Natural killer cell (primary cell): ENCODE measurements at places on chromosomes 1 and 21. TPM values are rescaled to one million over a fixed set of nuclear protein-coding genes. Genes with fewer than 3 reads are reported as not detected.

- H3K27me3 ChIP-seq = no peaks in the 10 kb centered on the region
- DNase-seq = peak; percentile 58
- peak overlapping the region; percentile 67 for H3K27ac ChIP-seq
- H3K36me3 ChIP-seq = no peaks in the 10 kb centered on the region
- H3K4me3 ChIP-seq = peak overlapping the region; percentile 4
- peaks cover 29% of the 10 kb centered on the region for H3K4me1 ChIP-seq
These were observed 34.3 kb upstream of the CACYBP start for GRCh38 chr1:174965362-174966007.

DNA sequence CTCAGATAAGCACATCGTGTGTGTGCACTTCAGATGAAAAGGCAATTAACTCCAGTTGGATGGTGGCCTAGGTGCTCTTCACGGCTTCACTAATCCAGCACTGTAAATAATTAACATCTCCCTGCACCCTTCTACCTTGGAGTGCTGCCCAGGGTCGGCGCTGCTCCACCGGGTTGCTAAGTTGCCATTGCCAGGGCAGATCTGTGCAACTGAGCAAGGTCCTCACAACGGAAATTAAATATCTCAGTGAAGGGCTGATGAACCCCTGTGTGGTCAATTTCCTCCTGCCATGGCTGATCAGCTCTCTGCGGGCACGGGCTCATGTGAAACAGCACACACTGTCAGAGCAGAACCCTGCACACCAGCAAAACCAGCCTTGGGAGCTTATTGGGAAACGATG, 63.2 kb downstream of the SYDE2 start:
- H3K36me3 ChIP-seq = no peaks in the 10 kb centered on the region
- no peak for DNase-seq
- H3K4me3 ChIP-seq = no peak overlapping the region
- no peaks in the 10 kb centered on the region for H3K4me1 ChIP-seq

- H3K27me3 ChIP-seq = no peaks in the 10 kb centered on the region
- H3K27ac ChIP-seq = no peak overlapping the region
- H3K36me3 ChIP-seq = peaks cover 2% of the 10 kb centered on the region
- no peaks in the 10 kb centered on the region for H3K4me1 ChIP-seq
- no peak for DNase-seq
These were observed 27.6 kb downstream of the SNX27 start for GRCh38 chr1:151639466-151639865.

DNA sequence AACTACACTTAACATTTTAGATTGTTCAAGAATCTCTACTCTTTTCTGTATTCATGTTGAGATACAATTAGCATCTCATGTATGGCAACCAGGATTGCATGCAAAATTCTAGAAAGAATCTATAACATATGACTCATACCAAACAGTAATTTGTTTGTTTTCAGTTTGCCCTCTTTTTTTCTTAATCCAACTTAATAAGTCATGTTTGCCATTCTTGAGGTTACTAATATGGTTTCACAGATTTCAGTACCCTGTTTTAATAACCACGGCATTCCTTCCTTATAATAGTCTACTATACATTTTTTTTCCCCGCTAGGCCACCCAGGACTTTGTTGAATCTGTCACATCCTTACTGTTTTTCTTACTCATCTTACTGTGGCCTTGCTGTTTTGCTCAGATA, 140.8 kb downstream of the FMN2 start:
- H3K27me3 ChIP-seq = no peaks in the 10 kb centered on the region
- H3K4me1 ChIP-seq = no peaks in the 10 kb centered on the region
- H3K27ac ChIP-seq = no peak overlapping the region
- no peaks in the 10 kb centered on the region for H3K36me3 ChIP-seq
- no peak for DNase-seq
- no peak overlapping the region for H3K4me3 ChIP-seq

DNA sequence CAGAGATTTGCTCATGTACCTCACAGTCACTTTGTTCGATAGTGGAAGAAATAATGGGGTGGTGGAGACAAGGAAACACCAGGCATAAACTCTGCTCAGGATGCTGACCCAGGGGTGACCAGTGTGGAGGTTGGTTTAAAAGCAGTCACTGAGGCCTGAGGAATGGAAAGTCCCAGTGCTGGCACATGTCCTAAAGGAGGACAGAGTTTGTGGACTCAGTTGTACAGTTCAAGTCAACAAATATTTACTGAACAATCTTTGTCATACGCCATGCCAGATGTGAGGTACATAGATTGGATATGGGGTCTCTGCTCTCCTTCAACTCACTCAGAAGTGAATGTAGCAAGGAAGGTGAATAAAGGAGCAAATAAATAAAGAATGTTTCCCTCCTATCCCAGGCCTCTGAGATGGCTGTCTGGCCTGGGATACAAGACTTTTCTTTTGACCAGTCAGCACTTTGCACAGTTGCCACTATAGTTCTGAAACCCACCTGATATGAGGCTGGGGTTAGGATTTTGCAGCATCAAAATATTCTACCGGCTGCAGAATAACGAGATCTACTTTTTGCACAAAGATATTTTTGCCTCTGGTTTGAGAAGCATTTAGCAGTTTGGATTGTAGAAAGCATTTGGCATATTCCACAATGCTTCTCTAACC, 7.9 kb upstream of the GFI1 start:
- H3K4me1 ChIP-seq = no peaks in the 10 kb centered on the region
- no peaks in the 10 kb centered on the region for H3K27me3 ChIP-seq
- no peak overlapping the region for H3K27ac ChIP-seq

DNA sequence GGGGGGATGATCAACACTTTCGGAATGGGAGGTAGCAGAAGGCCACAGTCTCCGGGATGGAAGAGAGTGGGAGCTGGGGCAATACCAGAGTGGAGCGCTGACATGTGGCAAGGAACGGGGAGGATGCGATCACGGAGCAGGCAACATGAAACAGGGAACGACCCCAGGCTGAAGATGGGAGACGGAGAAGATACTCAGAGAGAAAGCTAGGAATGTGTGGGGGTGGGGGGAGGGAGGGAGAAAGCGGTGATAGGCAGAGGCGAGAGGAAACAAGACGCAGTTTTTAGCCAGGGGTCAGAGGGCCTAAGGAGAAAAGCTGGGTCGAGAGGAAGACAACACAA, 577 bp downstream of the RAB3GAP2 start:
- H3K4me3 ChIP-seq = peak overlapping the region; percentile 93
- peaks cover 7% of the 10 kb centered on the region for H3K36me3 ChIP-seq
- peak; percentile 39 for DNase-seq

- no peak for DNase-seq
- H3K27me3 ChIP-seq = peaks cover 14% of the 10 kb centered on the region
- no peak overlapping the region for H3K4me3 ChIP-seq
- peaks cover 15% of the 10 kb centered on the region for H3K4me1 ChIP-seq
These were observed 3.4 kb upstream of the CHD5 start for GRCh38 chr1:6183520-6183989.

DNA sequence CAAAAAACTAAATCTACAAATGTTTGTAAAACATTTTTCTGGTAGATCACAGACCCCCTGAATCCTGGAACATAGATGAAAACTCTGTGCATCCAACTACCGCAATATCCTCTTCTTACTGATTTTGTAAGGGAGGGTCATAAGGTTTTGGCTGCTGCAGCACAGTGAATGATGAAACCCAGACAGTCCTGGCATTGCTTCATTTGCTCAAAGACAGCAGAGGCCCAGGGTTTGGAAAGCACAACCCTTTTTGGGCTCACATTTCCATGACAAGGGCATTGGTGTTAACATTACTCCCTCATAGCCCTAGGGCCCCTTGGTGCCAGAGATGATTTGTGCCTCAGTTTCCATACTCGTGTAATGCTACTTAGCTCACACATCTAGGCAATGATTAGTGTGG, 51.2 kb downstream of the PLXNA2 start:
- DNase-seq = no peak
- H3K4me3 ChIP-seq = no peak overlapping the region
- no peaks in the 10 kb centered on the region for H3K36me3 ChIP-seq
- no peaks in the 10 kb centered on the region for H3K27me3 ChIP-seq
- no peak overlapping the region for H3K27ac ChIP-seq

DNA sequence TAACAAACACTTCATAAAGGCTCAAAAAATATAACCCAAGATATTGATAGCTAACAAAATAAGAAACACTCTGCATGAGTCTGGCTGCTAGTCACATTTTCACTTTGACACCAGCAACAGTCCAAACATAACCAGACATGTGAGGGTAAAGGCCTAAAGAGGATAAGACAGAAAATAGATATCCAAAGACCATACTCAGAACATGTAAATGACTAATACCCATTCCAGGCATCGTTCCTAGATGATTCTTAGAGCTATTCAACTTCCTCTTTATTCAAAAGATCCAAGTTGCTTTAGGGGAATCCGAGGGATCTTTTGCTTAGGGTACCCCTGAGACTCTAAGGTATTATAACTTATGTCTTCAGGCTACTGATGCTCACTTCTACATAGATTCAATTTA, 5.1 kb downstream of the COL24A1 start:
- no peak overlapping the region for H3K27ac ChIP-seq
- no peak overlapping the region for H3K4me3 ChIP-seq
- H3K36me3 ChIP-seq = no peaks in the 10 kb centered on the region
- peaks cover 6% of the 10 kb centered on the region for H3K27me3 ChIP-seq
- no peak for DNase-seq
- H3K4me1 ChIP-seq = peaks cover 13% of the 10 kb centered on the region

DNA sequence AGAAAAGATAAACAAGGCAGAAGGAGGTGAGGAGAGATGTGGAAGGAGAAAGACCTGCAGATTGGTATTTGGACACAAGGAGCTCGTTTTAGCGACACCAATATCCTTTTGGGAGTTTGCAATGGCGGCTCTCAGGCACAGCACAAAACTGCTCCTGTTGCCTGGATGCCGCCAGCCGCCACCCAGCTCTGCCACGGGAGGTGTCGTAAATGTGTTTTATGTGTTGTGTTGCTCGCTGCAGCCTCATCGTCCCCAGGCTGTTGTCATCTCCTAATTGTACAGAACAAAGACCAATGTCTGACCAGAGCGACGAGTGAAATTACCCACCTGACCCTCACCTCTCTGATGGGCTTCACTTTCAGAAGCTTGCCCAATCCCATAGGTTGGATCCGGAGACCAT, 96.6 kb upstream of the ZNF281 start:
- H3K27ac ChIP-seq = no peak overlapping the region
- H3K4me1 ChIP-seq = no peaks in the 10 kb centered on the region
- H3K36me3 ChIP-seq = no peaks in the 10 kb centered on the region
- no peak for DNase-seq

GRCh38 chr1:160682983-160683865, 28.4 kb downstream of the CD48 start:
- peak overlapping the region; percentile 85 for H3K27ac ChIP-seq
- no peaks in the 10 kb centered on the region for H3K27me3 ChIP-seq
- DNase-seq = peak; percentile 70
- no peak overlapping the region for H3K4me3 ChIP-seq

GRCh38 chr1:103125219-103125618, 16.9 kb upstream of the COL11A1 start:
- no peak overlapping the region for H3K4me3 ChIP-seq
- DNase-seq = no peak
- H3K27me3 ChIP-seq = no peaks in the 10 kb centered on the region
- H3K4me1 ChIP-seq = no peaks in the 10 kb centered on the region
- H3K36me3 ChIP-seq = no peaks in the 10 kb centered on the region

- H3K27me3 ChIP-seq = peaks cover 32% of the 10 kb centered on the region
- DNase-seq = no peak
- H3K4me1 ChIP-seq = peaks cover 17% of the 10 kb centered on the region
- no peak overlapping the region for H3K4me3 ChIP-seq
These were observed 4.1 kb downstream of the PTPRU start for GRCh38 chr1:29240400-29240837.

GRCh38 chr1:209805875-209806760, at the start of gene IRF6:
IRF6 (minus strand) TSS chr1:209806142; CDS start chr1:209801413, 4,729 bp downstream.
- H3K36me3 ChIP-seq = no peaks in the 10 kb centered on the region
- H3K4me1 ChIP-seq = peaks cover 13% of the 10 kb centered on the region
- H3K4me3 ChIP-seq = peak within 1 kb of the TSS; percentile 41
- no peaks in the 10 kb centered on the region for H3K27me3 ChIP-seq
- peak within 1 kb of the TSS; percentile 36 for H3K27ac ChIP-seq

DNA sequence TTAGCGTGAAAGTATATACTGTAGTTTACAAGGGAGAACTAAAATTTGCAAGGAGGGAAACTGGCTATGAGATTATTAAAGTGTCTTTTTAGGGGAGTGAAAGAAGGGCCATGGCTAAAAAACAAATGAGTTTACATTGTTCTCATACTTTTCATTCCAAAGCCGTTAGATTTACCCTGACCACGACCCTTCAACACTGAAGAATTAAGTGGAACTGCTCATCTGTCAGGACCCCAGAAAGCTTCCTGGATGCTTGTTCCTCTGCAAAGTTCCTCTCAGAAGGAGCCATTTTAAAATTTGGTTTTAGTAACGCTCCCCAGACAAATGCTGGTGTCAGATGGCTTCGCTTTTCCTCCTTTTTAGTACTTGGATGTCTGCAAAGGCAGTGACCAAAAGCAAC, 82.7 kb upstream of the ZBTB18 start:
- H3K4me1 ChIP-seq = no peaks in the 10 kb centered on the region
- H3K27ac ChIP-seq = no peak overlapping the region
- H3K36me3 ChIP-seq = no peaks in the 10 kb centered on the region
- no peak overlapping the region for H3K4me3 ChIP-seq

GRCh38 chr1:237861944-237862343, 28.8 kb downstream of the ZP4 start:
- H3K36me3 ChIP-seq = no peaks in the 10 kb centered on the region
- no peak for DNase-seq
- no peak overlapping the region for H3K4me3 ChIP-seq
- H3K27me3 ChIP-seq = no peaks in the 10 kb centered on the region
- H3K27ac ChIP-seq = no peak overlapping the region

DNA sequence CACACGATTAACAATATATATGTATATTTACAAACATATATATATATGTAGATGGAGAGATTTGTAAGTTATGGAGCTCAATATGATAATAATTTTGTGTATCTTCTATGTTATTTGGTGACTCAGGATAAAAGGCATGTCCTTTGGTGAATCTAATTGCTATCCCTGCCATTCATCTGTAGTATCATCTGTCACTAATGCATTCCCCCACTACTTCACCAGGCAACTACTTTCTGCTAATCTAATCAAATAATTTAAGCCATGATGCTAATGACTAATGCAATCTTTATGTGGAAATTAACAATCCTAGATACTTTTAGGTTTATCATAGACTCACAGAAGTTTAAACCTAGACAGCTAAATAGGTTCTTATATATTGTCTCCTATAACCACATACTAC, 1074.5 kb downstream of the PLA2G4A start:
- DNase-seq = no peak
- H3K4me3 ChIP-seq = no peak overlapping the region
- H3K27ac ChIP-seq = no peak overlapping the region
- no peaks in the 10 kb centered on the region for H3K4me1 ChIP-seq
- H3K36me3 ChIP-seq = no peaks in the 10 kb centered on the region

Gene KIRREL1
- not detected for total RNA-seq

Gene UCHL5
- 53.9 TPM for total RNA-seq

Gene CFAP126
- total RNA-seq = not detected

Gene BRINP2
- not detected for total RNA-seq

Gene VCAM1
- 0.12 TPM for total RNA-seq

Gene TIE1
- total RNA-seq = 4.5 TPM

Gene CLDN17
- not detected for total RNA-seq
